Ovary (tissue), 10 donors: ENCODE measurements at places on chromosomes 2 and 18. TPM values are rescaled to one million over a fixed set of nuclear protein-coding genes. Genes with fewer than 3 reads are reported as not detected.

KCNE4 gene
- 13.4 TPM for total RNA-seq

HMSD gene
- total RNA-seq: not detected

ADCY3 gene
- 97.4 TPM for total RNA-seq

SYT4 gene
- total RNA-seq: 7.4 TPM

WDR75 gene
- total RNA-seq: 40.4 TPM

SIGLEC15 gene
- total RNA-seq: not detected

PLGLB2 gene
- not detected for total RNA-seq

DNA sequence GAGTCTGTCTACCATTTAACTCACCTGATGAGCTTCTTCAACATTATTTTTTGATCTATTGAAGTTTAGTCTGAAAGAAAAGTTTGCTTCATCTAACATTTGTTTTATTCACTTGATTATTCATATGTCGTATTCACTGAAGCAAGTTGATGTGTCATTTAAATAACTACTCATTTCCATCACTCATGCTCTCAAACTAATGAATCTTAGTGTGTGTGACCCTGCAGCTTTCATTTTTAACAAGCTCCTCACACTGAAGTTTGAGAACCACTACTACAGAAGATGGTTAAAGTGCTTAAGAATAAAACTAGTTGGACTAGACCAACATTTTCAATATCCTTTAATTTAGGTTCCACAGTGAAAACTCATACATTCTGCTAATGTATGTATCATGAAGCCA lies 1.8 kb upstream of the ABI2 start:
- DNase-seq: no peak

DNA sequence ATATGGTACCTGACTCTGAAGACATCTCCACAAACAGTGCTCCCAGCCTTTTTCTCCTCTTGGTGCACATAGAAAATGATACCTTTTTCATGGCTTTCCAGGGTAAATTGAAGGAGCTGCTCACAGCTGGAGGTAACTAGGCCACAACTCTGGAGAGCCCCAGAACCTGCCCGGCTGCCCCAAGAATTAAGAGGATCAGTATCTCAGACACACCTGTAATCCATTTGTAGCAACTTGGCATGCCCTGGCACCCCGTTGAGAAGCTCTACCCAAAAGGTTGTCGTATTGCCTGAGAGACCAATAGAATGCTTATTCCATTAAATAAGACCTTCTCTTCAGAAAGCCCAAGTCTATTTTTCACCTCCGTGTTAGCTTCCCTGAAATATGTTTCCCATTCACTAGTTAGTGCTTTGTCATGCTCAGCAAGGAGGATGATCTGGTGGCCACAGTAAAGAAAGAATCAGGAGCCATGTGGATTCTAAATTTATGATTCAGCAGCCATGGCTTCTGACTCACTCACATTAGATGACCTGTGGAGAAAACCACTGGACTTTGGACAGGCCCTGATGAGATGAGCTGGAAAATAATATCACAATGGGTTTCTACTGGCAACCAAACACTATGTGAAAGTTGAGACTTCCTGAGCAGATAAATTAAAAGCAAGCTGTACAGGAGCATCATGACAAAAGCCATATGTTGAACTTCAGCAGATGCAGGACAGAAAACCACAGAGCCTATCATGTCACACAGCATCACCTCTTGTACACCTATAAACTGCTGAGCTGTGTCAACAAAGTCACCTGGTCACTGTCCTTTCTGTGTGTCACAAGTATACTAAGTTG lies 253.3 kb upstream of the OSR1 start:
- DNase-seq: no peak

DNA sequence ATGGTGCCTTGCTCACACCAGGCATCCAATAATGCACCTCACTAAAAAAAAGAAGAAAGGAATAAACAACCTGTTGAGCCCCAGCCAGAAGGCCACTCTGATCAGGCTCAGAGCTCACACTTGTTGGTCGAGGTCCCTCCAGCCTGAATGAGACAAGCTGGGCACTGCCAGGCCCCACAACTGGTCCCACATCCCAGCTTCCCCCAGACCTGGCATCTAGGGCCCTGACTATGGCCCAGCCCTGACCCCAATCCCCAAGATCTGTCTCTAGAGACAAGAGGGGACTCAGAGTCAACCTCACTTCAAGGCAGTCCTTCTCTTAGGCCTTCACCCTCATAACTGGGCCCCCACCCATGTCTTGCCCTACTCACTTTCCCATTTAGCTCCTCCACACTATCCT lies 22.4 kb downstream of the TEX51 start:
- no peak for DNase-seq

DNA sequence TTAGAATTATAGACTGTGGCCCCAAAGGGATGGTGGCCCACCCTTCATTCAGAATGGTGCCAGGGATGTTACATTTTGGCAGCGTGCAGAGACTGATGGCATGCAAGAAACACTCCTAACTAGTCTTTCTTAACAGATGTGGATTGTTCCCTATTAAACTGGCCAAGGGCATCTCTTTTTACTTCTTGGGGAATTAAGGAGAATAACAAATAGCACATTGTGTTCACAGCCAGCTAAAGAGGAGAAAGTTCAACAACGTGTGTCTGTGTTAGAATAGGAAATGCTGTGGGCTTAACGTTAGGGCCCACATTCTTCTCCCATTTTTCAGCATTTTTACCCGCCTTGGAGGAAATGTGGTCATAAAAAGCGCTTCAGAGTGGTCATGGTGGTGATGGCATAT lies 404.8 kb downstream of the CDH2 start:
- no peak for DNase-seq

DNA sequence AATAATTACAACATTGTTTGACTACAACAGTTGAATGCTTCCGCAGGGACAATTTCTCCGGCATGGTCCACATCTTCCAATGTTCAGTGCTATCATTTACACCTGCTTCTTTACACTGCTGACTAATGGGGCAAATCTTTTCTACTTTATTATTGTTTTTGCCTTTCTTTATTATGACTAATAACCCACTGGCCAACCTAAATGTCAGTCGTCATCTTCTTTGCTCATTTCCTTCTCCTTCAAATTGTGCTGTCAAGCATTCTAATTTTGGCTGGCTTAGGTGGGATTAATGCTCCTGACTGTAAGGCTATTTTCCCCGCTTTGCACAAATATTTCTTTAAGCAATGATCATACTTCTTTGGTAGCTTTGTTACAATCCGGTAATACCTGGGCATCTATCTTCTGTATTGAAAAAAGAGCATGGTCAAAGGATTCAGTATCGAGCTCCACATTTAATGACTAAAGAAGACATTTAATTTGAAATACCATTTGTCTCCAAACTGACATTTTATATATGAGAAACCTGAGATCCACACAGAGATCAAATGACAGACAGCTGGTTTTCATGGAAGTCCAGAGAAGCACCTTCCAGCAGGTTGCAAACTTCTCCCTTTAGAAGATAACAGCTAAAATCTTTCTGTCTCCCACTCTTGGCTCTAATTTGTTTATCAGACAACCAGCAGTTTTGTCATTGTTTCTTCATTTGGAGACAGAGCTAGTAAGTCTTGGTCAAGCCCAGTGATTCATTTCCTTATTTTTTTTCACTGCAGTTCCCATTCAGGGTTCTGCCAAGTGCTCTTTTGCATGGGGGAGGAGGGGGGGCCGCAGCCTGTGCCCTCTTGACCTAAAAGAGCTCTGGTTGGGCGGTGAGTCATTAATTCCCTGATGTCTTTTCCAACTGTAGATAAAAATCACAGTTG lies 132.9 kb downstream of the SOCS6 start:
- no peak for DNase-seq

DNA sequence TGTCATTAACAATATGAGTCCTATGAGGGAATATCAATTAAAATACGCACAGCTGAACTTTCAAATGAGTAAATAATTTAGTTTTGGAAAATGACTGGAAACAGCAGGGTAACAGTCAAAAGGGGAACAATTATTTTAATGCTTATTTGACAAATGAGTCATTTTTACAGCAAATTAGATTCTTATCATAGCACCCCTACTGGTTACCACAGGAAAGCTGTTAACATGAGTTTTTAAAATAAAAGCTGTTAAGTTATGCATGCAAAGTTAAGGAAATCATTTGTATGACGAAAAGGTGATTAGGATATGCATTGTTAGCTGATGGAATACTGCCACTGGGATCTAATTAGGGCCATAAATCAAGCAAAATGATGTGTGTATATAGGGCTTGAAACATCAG lies 435.1 kb upstream of the MEIS1 start:
- no peak for DNase-seq

- DNase-seq: peak; percentile 57
Observed at GRCh38 chr18:63439334-63439733, 17.1 kb upstream of the VPS4B start.

GRCh38 chr2:143903172-143903856 lies 616.6 kb downstream of the ZEB2 start:
- DNase-seq: no peak

DNA sequence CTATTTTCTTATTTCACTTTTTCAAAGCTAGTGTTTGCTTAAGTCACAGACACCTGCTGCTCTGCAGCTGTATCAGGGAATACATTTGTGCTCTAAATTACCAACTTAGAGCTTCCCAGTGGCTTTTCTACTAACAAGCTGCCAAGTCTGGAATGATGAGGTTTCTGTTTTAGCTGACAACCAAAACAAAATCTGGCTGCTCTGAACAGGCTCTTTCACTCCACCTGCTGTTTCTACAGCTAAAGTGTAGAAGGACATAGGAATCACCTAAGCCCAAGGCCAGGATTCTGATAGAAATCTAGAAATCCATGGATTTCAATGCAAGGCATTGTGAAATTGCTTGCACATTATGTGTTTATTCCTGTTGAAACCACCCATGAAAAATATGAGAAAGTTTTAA lies 201.2 kb downstream of the SUCLG1 start:
- no peak for DNase-seq

DNA sequence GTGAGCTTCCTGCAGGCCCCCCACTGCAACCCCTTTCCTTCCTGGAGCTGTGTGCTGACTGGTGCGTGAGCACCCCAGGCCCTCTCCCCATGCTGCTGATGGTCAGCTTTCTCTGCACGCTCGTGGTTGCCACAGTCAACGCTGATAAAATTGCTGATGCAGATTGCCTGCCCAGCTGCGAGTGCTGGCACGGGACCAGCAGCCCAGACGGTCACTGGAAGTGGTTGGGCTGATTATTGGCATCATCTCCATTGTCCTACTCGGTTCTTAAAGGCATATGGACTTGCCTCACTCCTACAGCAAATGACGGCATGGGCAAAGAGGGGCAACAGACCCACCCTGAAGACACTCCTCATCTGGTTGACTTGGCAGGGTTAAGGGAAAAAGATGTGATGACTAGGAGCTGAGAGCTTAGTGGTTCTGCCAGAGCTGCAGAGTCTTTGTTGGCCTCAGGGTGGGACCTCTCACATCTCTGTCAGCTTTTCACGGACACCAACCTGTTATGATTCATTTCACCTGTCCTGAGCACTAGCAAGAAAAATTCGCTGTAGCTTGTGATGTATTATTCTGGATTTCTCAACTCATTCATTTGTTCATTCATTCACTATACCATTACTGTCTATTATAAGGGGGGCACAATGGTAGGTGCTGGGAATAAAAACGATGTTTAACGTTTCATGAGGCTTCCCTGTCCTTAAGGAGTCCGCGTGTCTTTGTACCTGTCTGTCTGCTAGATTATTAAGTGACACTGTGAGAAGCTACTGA lies 38.4 kb downstream of the PAX8 start:
- peak; percentile 64 for DNase-seq

DNA sequence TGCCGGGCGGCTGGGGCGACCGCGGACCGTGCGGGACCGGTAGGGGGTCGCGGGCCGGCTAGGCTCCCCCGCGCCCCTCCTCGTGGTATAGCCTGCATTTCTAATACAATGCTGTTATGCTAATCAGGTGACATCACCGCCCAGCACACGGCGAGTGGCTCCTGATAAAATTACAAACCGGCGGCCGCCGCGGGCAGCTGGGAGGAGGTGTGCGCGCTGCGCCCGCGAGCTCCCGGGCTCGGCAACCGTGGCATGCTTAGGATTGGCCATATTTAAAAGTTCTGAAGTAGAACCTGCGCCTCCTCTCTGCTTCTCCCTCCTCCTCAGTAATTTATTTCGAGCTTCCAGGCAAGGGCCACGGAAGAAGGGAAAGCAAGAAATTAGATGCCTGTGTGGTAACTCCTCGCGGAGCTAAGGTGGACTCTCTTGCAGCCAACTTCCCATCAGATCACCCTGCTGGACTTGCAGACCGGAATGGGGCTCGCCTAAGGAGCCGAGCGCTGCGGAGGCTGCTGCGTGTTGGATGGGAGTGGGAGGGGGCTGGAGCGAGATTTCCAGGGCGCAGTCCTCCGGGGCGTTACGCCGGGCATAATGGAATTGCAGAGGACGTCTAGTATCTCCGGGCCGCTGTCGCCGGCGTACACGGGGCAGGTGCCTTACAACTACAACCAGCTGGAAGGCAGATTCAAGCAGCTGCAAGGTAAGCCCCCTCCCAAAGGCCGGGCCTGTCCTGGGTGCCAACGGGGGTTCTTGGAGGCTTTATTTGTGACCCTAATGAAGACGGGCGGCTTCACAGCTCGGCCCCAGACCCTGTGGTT lies 102.3 kb downstream of the SPTBN1 start:
- DNase-seq: peak; percentile 43

DNA sequence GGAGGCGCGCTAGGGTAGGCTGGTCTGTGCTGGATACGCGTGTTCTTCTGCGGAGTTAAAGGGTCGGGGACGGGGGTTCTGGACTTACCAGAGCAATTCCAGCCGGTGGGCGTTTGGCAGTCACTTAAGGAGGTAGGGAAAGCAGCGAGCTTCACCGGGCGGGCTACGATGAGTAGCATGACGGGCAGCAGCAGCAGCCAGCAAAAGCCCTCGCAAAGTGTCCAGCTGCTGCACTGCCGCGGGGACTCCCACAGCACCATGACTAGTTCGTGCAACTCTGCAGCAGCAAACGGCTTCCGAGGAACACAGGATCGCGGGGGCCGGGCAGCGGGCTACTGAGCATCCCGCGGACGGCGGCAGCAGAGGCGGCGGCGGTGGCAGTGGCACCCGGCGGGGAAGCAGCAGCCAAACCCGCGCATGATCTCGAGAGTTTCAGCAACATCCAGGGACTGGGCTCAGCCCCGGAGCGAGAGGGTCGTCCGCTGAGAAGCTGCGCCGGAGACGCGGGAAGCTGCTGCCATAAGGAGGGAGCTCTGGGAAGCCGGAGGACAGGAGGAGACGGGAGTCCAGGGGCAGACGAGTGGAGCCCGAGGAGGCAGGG lies 368 bp downstream of the TMEFF2 start:
- DNase-seq: no peak

DNA sequence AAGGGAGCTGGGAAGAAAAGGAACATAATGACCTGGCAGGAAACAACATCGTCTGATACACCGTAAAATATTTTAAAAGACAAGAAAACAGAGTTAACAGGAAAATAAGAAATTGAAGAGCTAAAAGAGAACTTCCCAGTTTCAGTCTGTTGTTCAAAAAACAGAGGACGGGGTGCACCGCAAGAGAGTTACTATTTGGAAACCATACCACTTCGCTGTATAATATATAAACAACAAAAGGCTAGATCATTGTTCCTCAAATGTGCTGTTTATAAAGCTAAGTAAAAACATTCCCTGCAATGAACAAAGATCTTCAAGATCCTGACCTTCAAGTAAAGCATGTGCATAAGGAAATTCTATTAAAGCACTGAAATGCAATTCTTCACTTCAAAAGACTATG lies 2.1 kb downstream of the PPP3R1 start:
- DNase-seq: no peak

- no peak for DNase-seq
Observed at GRCh38 chr18:6078877-6079276, 183.6 kb upstream of the TMEM200C start.
